ENCODE measurements at places on chromosomes 2 and 18.

DNA sequence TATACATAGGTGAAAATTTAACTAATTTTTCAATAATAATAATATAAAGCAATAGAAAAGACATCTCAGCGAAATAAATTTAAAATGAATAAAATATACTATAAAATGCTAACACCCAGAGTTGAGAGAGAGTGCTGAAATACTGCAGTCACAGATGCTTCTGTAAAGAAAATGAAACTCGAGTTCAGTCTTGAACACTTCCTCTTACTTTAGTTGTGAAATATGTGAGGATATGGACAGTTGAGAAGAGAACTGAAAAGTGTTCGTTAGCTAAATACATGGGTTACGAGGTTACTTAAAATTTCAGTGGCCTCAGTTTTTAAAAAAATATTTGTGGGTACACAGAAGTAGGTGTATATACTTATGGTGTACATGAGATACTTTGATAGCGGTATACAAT is 106.8 kb downstream of the DNAH7 start:
- DNase-seq: no peak

- DNase-seq: no peak
Observed at GRCh38 chr2:120509213-120509815, 163.4 kb downstream of the INHBB start.

DNA sequence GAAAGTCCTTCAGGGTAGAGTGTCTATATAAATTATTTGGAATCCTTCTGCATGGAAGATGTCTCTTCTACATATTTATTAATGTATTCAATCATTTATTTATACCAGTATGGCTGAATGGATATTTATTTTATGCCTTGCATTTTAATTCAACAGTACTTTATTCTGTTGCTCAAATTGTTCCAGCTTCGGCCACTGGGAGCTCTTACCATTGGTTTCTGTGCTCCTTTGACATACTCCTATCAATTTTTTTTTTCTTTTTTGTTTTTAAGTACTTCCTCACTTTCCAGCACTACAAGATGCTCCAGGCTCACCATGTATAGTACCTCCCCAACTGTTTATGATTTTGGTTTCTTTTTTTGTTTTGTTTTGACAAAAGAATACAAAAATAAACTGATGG is 39.4 kb upstream of the WIPF1 start:
- DNase-seq: no peak

DNA sequence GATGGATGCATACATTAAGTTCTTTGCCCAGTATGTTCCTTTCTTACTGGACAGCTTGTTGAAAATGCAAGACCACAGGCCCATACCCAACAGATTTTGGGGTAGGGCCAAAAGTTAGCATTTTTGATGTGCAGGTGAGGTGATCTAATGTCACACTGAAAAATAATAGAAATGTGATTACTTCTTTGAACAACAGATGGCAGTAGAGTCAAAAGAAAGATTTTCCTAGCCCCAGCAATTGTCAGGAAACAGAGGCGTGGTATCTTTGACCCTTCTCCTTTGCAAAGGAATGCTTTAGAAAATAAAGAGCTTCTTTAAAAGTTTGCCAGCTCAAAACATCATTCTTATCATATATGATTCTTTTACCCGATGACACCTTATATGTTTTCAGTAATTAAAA is 343.6 kb upstream of the SYT4 start:
- no peak for DNase-seq

GRCh38 chr18:63377275-63377980 is 10.4 kb upstream of the KDSR start:
- peak; percentile 99 for DNase-seq

DNA sequence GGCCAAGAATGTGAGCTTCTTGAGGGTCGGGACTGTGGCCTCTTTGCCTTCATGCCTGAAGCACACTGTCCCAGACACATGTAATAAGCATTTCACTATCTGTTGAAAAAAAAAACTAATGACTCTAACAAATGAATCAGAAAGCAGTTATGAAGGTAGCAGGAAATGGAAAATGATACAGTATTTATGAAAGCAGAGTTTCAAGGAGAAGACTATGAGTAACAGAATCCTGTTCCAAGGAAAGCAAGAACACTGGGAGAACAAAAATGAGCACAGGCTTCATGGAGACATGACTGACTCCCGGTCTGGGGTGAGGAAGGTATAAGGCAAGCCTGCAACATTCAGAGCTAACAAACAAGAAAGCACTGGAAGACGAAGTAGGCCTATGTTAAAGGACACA is 190.8 kb downstream of the RNF152 start:
- no peak for DNase-seq

DNA sequence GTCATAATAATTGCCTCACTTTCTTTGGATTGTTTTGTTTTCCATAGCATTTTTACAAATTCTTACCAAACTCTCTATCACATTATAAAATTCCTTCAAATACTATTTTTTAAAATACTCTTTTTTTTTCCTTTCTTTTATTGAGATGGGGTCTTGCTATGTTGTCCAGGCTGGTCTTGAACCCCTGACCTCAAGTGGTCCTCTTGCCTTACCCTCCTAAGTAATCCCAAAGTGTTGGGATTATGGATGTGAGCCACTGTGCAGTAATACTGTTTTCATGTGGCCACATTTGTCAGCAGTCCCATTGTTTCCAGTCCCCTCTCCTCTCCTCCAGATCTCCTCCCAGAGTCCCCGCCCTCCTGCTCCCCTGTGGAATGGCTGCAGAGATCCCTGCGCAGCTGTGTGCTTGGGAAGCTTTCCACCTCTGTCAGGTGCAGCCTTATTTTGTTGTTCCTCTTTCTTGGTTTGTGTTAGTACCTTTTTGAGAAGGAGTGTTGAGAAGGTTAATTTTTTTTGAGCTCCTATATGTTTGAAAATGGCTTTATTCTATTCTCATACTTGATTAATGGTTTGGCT is 227.3 kb downstream of the LOXHD1 start:
- no peak for DNase-seq

GRCh38 chr2:184316921-184317320 is 281.4 kb upstream of the ZNF804A start:
- no peak for DNase-seq

GRCh38 chr2:165016772-165017411 is 61.6 kb upstream of the SLC38A11 start:
- no peak for DNase-seq

DNA sequence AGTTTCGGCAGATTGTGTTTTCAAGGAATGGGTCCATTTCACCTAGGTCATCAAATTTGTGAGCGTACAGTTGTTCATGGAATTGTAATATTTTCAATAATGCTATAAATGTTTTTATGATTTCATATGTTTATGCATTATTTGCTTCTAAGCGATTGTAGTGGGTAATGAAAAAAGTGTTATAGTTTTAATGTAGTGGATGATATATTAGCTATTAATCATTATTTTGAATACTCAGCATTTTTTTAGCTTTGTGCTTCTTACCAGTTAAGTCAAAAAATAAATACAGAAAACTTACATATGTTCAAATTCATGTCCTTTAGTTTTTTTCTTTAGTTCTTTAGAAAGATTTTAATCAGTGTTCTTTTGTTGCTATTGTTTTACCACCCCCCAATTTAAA is 677.0 kb downstream of the STK39 start:
- DNase-seq: no peak

DNA sequence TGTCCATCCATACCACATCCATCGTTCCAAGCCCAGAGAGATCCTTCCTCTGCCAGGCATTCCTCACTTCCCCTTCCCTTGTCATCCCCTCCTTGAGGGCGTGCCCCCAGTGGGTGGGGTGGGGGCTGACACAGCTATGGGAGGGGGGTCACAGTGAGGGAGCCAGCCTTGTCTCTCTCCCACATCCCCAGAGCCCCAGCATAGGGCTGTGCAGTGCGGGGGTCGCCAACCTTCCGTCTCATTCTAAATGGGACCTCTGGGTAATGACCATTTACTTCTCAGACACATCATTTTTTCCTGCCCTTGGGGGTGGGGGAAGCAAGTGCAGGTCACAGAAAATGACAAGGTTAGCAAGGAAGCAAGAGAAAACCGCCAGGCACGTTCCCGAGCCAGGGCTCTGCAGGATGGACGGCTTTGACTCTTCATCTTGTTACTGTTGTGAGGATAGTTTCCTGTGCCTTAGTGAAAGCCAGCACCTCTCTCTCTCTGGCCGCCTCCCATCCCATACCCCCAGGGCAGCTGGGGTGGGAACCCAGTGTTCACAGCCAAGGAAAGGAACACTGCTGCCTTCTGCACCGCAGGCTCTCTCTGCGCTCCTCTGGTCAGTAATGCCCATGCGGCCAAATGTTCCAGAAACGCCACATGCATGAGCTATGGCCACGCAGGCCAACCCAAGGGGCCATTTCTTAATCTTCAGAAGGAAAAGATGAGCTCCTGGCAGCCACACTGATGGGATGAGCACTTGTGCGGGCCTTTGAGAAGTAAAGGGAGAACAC is 22.7 kb upstream of the OTOS start:
- DNase-seq: no peak

GRCh38 chr18:79684787-79685186 is 5.2 kb downstream of the CTDP1 start:
- DNase-seq: no peak

DNA sequence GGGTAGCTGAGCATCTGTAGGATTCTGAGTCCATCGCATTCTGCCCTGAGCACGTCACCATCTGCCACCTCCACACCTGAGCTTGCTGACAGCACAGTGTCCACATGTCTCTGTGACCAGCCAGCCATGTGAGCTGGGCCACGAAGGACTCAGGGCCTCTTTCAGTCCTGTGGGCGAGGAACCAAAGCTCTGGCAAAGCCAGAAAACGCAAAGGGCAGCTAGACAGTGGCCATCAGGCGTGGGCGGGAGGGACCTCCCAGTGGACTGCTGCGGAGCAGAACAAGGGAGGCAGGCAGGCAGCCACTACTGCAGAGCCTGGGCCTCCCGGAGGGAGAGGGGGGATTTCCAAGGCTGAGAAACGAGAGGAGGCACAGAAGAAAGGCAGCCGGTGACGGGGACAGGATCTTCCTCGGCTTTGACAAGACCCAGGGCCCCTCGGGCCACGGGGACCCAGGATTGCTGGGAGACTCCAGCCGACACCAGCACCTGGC is 274.6 kb upstream of the SALL3 start:
- DNase-seq: no peak

DNA sequence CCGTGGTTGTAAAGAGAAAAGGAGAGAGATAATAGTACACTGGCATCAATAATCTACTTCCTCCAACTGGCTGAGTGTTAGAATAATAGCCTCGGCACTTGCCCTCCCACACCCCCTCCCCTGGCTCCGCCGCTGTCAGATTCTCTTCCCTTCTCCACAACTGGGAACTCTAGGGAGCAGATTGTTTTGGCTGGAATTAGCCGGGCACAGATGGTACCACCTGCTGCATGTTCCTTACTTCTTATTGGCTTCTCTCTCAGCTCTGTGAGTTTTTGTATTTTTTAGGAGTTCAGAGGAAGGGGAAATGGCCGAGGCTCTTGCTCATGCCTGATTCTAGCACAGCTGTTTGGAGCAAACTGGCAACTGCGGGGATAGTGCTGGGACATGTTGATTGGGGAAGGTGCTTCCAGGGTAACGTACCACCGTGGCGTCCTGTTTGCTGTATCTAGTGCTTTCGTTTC is 140.0 kb downstream of the ZEB2 start:
- DNase-seq: no peak

DNA sequence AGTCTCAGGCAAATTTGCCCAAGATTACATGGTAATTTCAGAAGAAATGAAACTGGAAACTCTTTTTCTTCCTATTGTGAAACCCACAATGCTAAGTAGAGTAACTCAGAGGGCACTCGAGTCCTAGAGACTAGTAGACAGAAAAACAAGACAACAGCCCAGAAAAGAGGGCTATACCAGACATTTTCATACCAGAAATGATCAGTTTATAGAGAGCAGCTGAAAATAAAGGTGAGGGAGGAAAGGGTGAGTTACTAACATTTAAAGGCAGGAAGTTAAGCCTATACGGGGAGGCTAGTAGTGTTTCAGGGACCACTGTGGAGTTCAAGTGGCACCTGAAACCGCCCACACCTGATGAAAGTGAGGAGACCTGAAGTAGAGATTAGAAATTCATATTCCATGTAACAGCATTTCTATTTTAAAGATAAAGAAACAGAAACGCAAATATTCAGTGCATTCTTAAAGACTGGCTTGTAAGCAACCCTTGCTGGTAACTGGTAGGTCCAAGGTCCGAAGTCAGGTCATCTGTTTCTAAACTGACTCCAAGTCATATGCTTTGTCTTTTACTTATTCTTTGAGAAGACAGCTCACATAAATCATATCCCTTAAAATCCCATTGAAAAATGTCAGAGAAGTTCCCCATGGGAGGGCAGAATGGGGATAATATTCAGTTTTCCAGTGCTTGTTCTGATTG is 145.1 kb upstream of the ITGB6 start:
- DNase-seq: no peak

- no peak for DNase-seq
Observed at GRCh38 chr18:48680339-48681250, 141.8 kb downstream of the CTIF start.

DNA sequence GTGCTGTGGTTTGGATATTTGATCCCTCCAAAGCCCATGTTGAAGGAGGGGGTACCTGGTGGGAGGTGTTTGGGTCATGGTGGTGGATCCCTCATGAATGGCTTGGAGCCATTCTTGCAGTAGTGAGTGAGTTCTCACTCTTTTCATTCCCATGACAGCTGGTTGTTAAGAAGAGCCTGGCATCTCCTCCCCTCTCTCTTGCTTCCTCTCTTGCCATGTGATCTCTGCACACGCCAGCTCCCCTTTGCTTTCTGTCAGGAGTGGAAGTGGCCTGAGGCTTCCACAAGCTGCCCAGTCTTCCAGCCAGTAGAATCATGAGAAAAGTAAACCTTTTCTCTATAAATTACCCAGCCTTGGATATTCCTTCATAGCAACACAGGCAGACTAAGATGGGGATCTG is 8.6 kb downstream of the ADD2 start:
- no peak for DNase-seq

DNA sequence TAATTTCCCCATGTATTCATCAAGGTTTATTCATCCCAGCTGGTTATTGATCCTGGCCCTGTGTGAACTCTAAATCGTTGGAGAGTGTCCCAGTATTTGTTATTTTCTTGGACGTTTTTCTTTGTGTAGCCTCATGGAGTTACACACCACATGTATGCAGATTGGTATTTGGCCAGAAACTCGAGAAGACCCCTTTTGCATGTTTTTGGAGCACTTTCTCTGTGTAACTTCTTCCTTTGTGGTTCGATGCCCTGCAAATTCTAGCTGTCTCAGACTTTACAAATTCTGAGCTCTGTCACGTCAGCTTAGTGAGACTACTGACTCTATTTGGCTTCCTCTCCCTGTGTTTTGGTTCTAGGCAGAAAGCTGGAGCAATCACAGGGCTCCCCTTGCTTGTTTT is 198.7 kb downstream of the MCFD2 start:
- DNase-seq: no peak

DNA sequence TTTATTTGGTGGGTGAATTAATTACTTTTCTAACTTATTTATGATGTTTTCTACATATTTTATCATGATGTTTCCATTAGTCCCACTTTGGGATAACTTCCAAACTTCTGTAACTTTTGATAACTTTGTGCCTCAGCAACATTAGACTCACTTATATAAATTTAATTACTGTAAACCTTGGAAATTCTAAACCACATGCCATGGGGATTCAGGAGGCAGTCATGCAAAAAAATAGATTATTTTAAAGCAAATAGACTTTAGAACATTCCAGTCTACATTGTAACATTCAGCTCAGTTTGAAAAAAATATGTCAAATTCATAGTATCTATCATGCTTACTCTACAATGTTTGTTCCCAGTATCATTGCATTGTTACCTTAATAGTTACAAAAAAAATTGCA is 728.5 kb upstream of the NRXN1 start:
- no peak for DNase-seq
